ENCODE measurements at places on chromosomes 3 and 15. TPM values are rescaled to one million over a fixed set of nuclear protein-coding genes. Genes with fewer than 3 reads are reported as not detected.
A peak's percentile ranks its signal among the peaks of the same experiment; 100 is the strongest.

DNA sequence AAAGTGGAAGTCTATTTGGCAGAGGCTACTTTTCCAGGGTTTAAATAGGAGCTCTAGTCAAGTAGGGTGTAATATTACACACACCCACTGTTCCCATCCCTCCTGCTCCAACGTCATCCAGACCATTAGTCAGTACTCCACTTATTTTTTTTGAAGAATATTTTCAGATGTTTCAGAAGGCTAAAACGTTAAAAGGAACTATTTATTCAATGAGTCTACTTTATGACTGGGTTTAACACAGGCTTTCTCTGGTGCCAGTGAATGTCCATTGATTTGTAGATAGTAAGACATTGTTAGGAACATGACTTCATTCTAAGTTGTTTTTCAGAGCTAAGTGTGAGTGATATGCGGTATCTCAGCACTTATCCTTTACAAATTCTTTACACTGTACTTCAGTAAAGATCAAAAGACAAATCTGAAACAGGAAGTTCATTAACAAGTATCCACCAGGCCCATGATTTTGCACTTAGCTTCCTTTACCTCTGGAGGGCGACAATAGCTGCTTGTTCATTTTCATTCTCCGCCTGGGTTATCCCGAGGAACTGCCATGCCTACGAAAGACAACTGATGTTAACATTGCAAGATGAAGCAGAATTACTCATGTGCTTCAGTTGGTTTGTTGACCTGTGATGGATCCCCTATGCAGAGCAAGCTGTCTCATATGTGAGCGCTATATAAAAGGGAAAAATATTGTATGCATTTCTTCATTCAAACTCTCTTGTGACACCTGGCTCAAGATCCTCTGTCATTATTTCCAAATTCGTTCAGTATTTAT lies 158.7 kb downstream of the USP13 start:
- H3K4me1 ChIP-seq = no peaks in the 10 kb centered on the region
- H3K27me3 ChIP-seq = no peaks in the 10 kb centered on the region
- H3K27ac ChIP-seq = no peak overlapping the region
- H3K4me3 ChIP-seq = no peak overlapping the region
- DNase-seq = no peak
- no peaks in the 10 kb centered on the region for H3K36me3 ChIP-seq

DNA sequence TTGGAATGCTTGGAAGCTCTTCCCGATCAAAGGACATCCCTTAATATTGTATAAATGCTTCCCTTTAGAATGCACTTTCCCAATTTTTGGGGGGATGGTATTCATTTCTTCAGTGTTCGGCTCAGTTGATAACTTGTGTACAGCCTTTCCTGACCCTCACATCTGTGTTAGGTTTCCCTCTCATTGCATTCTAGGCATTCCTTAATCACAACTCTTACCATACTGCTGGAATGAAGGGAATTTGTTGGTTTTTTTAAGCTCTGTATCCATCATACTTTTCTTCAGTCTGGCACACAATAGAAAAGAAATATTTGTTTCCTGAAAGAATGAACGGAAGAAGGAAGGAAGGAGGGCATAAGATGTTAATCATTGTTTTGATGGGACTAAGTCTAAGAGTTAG lies 119.5 kb downstream of the CHST2 start:
- no peaks in the 10 kb centered on the region for H3K36me3 ChIP-seq
- DNase-seq = no peak
- no peaks in the 10 kb centered on the region for H3K27me3 ChIP-seq
- H3K4me1 ChIP-seq = peaks cover 5% of the 10 kb centered on the region

DNA sequence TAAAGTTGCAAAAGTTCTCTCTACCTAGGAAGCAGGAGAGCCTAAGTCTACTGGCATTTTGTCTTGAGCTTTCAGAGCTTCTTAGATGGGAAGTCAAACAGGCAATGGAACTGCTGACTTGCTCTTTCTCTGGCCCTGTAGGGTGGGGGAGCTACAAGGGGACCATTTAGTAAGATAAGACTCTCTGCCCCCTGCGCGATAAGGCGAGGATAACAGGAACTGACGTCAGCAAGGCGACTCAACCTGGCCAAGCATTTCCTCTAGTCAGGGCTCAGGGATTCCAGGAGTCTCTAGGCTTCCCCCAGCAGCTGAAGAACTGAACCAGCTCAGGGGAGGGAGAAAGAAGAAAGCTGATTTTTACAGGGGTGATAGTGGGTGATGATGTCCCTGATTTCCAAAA lies 5.8 kb downstream of the RARB start:
- H3K4me1 ChIP-seq = no peaks in the 10 kb centered on the region
- H3K36me3 ChIP-seq = no peaks in the 10 kb centered on the region
- no peak overlapping the region for H3K4me3 ChIP-seq
- no peak overlapping the region for H3K27ac ChIP-seq

DNA sequence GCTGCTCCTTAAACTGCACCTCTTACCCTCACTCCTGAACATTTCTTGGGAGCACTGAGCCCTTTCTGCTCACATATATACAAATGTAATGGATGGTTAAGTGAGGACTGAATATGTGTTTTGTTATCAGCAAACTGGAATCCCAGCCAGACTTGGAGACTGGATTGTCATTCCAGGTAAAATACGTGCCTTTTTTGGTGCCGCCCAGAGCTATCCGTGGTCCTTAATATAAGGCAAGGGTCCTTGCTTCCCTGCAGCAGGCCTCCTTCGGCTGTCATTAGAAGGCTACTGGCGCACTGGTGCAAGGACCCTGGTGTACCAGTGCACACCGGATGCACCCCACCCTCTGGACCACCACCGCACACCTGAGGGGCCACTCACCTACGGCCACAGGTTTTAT lies 1.1 kb upstream of the GABRB3 start:
- DNase-seq = no peak
- no peak overlapping the region for H3K4me3 ChIP-seq
- peaks cover 18% of the 10 kb centered on the region for H3K27me3 ChIP-seq
- no peaks in the 10 kb centered on the region for H3K4me1 ChIP-seq
- H3K27ac ChIP-seq = no peak overlapping the region

GRCh38 chr3:113629584-113630421 lies 66.6 kb downstream of the USF3 start:
- no peaks in the 10 kb centered on the region for H3K27me3 ChIP-seq
- no peak for DNase-seq
- H3K4me1 ChIP-seq = no peaks in the 10 kb centered on the region

DNA sequence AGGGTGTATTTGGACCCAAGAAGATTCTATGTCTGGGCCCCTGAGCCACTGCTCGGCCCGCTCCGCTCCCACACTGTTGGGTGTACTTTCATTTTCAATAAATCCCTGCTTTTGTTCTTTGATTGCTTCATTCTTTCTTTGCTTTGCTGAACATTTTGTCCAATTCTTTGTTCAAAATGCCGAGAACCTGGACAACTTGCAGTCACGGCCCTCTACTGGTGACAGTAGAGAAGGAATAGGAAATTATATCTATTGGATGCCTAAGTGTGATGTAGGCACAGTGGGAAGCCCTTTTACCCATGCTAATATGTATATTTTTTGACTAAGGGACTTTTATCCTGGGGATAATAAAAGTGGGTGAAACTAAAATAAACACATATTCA lies 340.8 kb downstream of the LRRC3B start:
- H3K4me3 ChIP-seq = no peak overlapping the region
- DNase-seq = no peak
- no peaks in the 10 kb centered on the region for H3K4me1 ChIP-seq
- H3K27ac ChIP-seq = no peak overlapping the region
- no peaks in the 10 kb centered on the region for H3K27me3 ChIP-seq

- H3K4me3 ChIP-seq = no peak overlapping the region
- DNase-seq = no peak
- H3K4me1 ChIP-seq = no peaks in the 10 kb centered on the region
- peaks cover 5% of the 10 kb centered on the region for H3K27me3 ChIP-seq
These were observed 43.6 kb upstream of the SRGAP3 start for GRCh38 chr3:9293076-9293475.

- no peaks in the 10 kb centered on the region for H3K27me3 ChIP-seq
- no peak overlapping the region for H3K27ac ChIP-seq
- H3K36me3 ChIP-seq = no peaks in the 10 kb centered on the region
These were observed 168.1 kb upstream of the CD96 start for GRCh38 chr3:111373861-111374260.

DNA sequence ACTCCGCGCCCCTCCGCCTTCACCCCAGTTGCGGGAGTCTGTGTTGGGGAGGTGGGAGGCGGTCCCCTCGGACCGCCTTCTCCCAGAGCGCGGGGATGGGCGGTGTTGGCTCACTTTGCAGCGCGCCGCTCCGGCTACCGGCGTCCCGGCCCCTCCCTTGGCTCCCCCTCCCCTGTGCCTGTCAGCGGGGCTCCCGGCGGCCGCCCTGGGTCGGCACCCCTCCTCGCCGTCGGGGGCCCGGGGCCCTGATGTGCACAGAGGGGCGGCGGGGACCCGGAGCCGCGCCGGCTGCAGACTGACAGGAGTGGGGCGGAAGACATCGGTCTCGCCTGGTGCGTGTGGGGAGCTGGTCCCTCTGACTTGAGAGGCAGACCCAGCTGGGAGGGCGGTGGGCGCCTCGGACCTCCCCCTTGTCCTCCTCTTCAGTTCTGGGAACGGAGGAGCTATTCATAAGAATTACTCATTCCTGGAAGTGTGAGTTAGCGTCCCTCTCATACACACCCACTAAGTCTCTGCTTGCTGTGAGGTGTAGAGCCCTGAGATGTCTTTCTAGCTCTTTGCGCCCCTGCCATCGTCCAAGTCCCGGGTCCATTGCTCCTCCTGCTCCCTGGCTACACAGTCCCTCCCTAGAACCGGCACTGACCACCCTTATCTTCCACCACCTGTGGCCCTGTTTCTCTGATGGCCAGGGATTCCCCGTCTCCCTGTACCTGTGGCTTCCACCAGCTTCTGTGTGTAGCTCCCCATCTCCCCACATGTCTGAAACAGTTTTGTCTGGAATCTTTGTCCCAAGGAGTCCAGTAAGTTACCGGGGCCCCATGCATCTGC lies 42.3 kb upstream of the ROPN1 start:
- peaks cover 12% of the 10 kb centered on the region for H3K4me1 ChIP-seq
- H3K27me3 ChIP-seq = peaks cover 50% of the 10 kb centered on the region
- no peak for DNase-seq
- no peaks in the 10 kb centered on the region for H3K36me3 ChIP-seq

GRCh38 chr15:74384881-74385643 lies 17.6 kb upstream of the CYP11A1 start:
- H3K36me3 ChIP-seq = no peaks in the 10 kb centered on the region
- peak; percentile 33 for DNase-seq
- peaks cover 5% of the 10 kb centered on the region for H3K4me1 ChIP-seq

GRCh38 chr15:78640527-78641101 lies 396 bp downstream of the CHRNB4 start:
- DNase-seq = no peak
- H3K4me1 ChIP-seq = no peaks in the 10 kb centered on the region
- peak overlapping the region; percentile 62 for H3K4me3 ChIP-seq
- H3K27ac ChIP-seq = no peak overlapping the region

GRCh38 chr3:14124223-14124614 lies 451 bp downstream of the CHCHD4 start:
- no peaks in the 10 kb centered on the region for H3K27me3 ChIP-seq
- peak overlapping the region; percentile 97 for H3K4me3 ChIP-seq
- peaks cover 12% of the 10 kb centered on the region for H3K36me3 ChIP-seq
- peaks cover 41% of the 10 kb centered on the region for H3K4me1 ChIP-seq
- DNase-seq = peak; percentile 27

DNA sequence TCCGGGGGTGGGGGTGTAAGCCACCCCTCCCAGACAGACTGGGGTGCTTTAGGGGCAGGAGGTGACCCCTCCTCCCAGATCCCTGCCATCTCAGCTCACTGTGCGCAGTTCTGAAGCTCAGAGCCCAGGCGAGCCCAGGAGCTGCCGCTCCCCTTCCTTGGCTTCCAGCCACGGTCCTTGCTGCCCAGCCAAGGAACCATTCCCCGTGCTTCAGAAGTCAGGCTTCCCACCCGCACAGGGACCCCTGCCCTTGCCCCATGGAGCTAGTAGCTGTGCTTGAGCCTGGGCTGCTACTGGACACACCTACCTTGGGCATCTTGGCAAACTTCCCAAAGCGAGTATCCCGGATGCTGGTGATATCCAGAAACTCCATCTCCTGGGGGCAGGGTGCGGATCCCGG lies 4.8 kb downstream of the PLCB2 start:
- no peak overlapping the region for H3K27ac ChIP-seq
- peaks cover 58% of the 10 kb centered on the region for H3K36me3 ChIP-seq
- DNase-seq = no peak
- no peak overlapping the region for H3K4me3 ChIP-seq
- H3K27me3 ChIP-seq = no peaks in the 10 kb centered on the region
- peaks cover 34% of the 10 kb centered on the region for H3K4me1 ChIP-seq

DNA sequence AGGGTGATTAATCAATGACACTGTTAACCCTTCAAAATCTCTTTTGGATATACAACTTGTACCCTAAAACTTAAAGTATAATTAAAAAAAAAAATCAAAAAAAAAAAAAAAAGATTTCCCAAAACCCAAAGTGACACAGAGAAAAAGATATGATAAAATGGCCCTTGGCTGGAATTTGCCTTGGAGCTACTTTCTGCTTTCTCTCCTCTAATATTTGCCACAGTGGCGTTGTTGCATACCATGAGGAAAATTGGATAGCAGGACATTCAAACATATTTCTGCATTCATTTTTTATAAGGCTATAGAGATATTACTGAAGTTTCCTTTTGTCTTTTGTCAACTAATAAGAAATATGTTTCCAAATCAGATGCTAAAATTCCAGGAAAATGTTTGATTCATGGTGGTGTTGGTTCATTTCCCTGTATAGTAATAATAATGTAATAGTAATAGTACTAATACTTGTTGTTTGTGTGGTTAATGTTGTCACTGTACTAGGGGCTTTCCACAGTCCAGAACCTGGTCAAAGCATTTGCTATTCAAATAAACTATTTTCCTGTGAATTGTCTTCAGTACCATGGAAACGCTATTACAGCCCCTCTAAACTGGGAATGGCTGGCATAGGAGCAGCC lies 441.3 kb upstream of the THBS1 start:
- no peak for DNase-seq
- H3K27me3 ChIP-seq = peaks cover 5% of the 10 kb centered on the region
- no peaks in the 10 kb centered on the region for H3K36me3 ChIP-seq
- no peak overlapping the region for H3K27ac ChIP-seq
- no peak overlapping the region for H3K4me3 ChIP-seq

Gene CAND2
- 2.9 TPM for total RNA-seq

Gene CFAP92
- total RNA-seq = 0.33 TPM

Gene PIGB
- total RNA-seq = 24.1 TPM

Gene RLBP1
- not detected for total RNA-seq

Gene NLGN1
- total RNA-seq = not detected

Gene DNAH1
- 72.0 TPM for total RNA-seq

Gene CHP1
- total RNA-seq = 33.9 TPM

Gene CHRFAM7A
- not detected for total RNA-seq

Gene FAM107A
- total RNA-seq = not detected
